ENCODE measurements at places on chromosomes 13 and 19.
A peak's percentile ranks its signal among the peaks of the same experiment; 100 is the strongest.

- DNase-seq, result no peak
These were observed 190.9 kb downstream of the IRS2 start for GRCh38 chr13:109595471-109595870.

DNA sequence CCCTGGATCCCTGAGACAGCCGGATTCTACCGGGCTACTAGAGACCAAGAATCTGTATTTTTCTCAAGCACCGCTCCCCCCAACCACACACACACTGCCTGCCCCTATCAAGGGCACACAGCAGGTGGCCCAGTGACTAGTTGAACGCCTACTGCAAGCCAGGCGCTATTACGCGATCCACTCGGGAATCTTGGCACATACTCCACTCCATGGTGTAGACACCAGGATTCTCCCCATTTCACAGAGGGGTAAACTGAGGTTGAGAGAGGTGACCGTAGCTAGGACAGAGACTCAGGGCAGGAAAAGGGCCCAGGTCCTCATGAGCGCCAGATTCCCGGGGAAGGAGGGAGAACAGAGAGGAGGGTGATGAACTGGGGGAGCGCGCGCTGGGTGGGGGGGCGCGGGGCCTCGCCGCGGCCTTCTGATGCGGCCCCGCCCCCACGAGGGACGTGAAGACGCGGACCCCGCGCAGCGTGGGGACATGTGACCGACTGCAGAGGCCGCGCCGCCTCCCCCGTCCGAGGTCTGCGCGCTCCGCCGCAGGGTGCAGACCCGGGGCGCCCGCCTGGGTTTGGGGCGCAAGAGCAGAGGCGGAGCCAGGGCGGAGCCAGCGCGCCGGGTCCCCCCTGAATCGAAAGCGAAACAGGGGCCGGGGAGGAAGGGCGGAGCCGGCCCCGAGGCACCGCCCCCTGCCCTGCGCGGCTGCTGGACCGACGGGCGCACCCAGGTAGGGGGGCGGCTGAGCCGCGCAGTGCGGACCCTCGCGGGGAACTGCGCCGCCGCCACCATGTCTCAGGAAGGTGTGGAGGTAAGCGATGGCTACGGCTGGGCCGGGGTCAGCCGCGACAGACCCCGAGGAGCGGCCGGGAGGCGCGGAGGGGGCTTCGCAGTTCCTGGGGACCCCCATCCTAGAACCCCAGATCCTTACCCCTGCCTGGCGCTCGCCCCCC lies at the start of gene SHFL:
Gene SHFL, plus strand, starts transcription at position 677 of the 950 bp plus-strand sequence. Its CDS starts 111 bp downstream, at position 788.
- DNase-seq, result peak; percentile 86

- DNase-seq, result no peak
These were observed 71.0 kb downstream of the ERICH6B start for GRCh38 chr13:45544520-45544919.

DNA sequence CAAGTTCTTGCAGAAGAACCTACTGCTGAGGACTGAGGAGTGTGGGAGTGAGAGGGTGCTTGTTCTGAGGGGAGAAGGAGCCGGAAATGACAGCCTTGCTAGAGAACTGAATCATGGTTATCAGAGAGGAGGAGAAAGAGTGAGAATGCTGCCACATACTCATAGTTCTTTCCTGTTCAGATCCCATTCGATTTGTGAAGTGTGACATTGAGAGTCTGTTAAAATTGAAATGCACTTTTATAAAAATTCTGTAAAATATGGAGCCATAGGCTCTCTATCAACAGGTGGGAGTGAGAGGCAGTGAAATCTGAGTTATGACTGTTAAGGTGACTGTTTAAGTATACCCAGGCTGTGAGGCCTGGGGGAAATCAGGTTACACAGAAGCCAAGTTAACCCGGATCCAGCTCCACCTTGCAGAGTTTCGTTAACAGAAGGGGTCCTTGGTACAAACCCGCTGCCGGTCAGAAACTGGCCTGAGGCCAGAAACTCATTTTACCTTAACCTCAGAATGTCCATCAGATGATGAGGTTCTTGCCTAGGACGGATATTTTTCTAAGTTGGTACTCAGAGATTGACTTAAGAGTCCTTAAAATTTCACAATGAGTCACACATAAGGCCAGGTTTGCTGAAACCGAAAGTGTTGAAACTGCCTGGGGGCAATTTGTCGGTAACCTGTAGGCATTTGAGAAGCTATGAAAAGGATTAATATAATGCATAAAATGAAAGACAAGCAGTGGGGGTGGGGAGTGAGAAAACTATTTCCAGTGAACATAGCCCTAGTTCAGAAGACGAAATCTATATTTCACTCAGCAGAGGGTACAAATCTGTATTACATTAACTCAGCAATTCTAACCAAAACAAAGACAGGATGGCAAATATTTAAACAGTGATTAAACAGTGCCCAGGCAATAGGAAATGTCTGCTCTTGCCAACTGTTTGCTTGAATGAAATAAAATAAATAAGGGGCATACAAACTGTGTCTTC lies 350.5 kb downstream of the KCNRG start:
- DNase-seq, result no peak

- no peak for DNase-seq
These were observed 94.7 kb downstream of the FRY start for GRCh38 chr13:32126278-32126677.

GRCh38 chr13:22286338-22286737 lies 615.5 kb downstream of the FGF9 start:
- DNase-seq, result no peak

DNA sequence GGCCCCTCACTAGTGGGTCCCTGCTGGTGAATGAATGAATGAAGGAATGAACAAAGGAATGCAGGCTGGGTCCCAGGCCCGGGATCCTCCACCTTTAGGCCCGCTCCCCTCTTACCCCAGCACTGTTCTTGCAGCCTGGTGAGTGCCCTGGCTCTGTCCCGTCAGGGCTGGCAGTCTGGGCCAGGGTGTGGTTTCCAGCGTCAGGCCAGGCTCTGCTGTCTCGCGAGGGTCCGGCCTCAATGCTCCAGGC lies 317 bp downstream of the LYL1 start:
- no peak for DNase-seq

DNA sequence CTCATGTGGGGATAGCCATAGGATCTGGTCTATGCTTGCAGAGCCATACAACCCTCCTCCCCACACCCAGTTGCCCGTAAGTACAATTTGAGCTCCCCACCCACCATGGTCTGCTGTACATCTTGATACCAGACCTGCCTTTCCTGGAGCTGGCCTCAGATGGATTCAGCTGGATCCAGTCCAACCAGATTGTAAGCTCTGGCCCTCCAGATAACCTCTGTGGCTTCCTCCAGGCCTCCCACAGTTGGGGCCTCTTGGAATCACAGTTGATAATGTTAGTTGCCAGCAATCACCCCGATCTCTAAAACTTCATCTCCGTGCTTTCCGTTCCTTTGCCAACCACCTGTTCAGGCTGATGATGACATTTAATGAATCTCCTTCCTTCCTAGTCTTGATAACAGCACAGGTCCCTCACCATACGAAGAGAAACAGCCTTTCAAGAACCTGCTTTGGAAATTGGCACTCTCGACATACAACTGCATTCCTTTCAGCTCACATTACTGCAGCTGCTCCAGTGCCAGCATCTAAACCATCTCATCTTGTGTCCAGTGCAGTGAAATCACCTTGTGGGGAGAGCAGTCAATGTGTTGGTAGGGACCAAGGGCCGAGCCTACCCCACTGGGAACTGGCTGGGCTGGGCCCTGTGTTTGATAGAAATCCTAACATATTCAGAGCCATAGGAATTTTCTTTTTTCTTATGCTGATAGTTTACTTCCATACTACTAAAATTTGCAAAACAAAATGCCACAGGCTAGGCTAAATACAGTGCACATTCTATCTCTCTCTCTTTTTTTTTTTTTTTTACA lies 15.1 kb upstream of the FOXO1 start:
- DNase-seq, result no peak

DNA sequence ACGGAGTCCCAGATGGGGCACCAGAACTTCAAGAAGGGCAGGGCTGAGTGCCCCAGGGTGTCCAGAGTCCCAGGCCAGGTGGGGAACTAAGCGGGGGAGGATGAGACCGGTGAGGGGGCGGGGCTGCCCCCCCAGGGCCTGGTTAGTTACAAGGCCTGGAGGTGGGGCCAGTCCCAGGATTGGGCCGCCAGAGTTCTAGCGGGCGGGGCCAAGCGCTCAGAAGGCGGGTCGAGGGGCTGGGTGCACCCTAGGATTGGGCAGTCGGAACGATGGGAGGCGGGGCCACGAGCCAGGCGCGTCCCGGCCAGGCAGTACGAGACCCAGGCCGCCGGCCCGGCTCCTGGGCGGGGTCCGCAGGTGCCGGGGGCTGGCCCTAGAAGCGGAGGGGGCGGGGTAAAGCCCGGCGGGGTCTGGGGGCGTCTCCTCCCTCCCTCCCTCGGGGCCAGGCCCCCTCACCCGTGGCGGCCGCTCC lies 571 bp downstream of the ZNF653 start:
- DNase-seq, result peak; percentile 98

- no peak for DNase-seq
These were observed 20.4 kb upstream of the MAB21L1 start for GRCh38 chr13:35496761-35497386.

GRCh38 chr13:106036870-106037269 lies 498.6 kb downstream of the EFNB2 start:
- no peak for DNase-seq

DNA sequence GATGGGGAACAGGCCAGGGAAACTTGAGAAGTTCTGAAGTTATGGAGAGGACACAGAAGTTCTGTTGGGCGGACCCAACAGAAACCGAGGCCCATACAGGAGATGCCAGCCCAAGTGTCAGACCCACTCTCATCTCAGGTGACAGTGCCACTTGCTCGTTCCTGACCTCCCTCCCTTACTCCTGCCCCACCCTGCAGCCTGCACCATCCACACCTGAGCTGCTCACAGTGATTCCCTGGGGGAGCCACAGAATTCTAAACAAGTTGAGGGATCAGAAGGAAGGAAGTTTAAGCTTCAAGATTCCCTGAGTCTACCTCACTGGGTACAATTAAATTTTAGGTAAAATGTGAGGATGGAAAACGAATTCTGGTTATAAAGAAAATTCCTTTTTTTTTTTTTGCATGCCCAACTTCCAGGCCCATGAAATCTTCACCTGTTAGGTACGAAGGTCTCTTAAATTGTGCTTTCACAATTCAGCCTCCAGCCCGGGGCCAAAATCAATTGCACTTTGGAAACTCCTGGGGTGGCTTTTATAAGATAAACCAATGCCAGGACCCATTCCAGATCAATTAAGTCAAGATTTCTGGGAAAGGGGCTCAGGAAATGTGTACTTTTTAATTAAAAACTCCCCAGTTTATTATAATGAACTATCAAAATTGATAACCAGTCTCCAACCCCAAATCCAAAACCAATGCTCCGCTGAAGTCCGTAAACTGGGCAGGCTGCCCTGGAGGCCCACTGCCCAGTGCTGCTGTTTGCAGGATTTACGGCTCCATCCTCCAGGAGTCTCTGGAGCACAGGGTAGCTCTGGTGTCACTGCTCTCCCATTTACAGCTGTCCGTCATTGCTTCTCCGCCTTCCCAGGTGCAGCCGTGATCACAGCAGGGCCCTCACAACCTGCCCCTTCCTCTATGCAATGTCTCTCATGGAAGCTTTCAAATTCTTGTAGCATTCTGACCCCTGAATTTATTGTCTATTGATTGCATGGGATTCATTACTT lies 643.5 kb downstream of the UQCRFS1 start:
- DNase-seq, result no peak

- no peak for DNase-seq
These were observed 5.9 kb downstream of the EFNB2 start for GRCh38 chr13:106529415-106530170.

DNA sequence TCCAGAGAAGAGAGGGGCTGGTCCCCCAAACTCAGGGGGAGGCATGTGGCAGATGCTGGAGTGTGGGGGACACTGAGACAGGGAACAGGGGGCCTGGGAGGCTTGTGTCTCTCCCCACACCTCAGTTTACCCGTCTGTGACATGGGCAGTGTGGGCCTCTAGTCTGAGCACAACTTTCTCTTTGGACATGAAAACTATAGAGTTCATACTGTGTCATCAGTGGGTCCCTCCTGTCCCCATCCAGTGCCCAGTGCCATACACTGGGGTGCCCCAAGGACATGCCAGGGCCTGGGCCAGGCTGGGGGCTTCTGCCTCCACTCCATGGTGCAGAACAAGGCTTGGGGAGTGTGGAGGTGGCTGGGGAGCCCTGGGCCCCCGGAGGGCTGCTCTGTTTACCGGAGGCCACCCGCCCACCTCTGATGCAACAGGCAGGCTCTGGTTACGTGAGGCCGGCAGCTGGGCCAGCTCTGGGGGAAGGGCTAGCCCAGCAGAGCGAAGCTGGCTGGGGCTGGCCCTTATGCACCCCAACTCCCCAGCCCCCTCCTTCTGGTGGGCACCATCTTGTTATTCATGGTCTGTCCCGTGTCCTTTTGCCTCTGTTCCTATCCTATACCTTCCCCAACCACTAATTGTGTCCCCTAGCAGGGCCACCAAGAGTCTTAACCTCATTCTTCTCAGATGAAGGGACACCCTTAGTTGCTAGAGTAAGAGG lies 1.9 kb upstream of the MEF2B start:
- DNase-seq, result no peak

- DNase-seq, result no peak
These were observed 836 bp upstream of the VPS36 start for GRCh38 chr13:52451135-52451804.
